ENCODE measurements at places on chromosomes 7 and 10.
A peak's percentile ranks its signal among the peaks of the same experiment; 100 is the strongest.

DNA sequence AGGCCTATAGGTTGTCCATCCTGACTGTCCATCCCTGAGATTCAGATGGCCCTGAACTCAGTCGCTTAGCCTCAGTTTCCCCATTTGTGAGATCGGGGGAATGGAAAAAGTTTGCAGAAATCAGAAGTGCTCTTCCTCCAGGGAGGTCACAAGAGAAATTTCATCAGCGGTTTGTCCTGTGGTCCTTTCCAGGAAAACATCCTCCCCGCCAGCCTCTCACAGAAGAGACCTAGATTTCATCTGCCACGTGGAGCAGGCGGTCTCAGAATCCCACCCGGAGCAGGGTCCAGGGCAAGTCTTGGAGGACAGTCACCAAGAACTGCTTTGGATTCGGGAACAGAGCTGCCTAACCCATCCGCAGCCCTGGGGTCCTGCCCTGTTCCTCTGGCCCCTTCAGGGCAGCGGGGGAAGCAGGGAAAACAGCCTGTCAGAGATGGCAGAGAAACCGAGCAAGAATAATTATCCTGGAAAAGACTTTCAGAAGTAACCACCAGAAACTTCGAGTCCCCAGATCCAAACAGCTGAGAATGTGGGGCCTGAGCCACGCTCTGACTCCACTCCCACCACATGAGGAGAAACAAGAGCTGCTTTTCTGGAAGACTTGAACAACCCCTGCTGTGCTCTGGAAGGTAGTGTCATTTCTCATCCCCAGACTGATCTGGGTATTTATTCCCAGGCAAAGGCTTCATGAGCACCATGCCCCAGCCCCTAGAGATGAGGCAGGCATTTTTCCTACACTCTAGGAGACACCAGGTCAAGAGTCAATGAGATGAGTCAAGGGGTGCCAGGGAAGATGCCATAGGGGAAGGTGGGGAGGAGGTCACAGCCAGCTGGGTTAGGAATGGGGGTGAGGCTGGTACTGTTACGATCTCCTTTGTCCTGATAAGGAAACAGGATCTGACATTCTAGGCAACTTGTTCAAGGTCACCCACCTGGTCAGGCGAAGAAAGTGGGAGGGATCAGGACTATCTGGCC lies 1.1 kb upstream of the TNS3 start:
- DNase-seq: no peak

- DNase-seq: no peak
Measured at GRCh38 chr10:104601166-104601565, 39.9 kb upstream of the SORCS3 start.

DNA sequence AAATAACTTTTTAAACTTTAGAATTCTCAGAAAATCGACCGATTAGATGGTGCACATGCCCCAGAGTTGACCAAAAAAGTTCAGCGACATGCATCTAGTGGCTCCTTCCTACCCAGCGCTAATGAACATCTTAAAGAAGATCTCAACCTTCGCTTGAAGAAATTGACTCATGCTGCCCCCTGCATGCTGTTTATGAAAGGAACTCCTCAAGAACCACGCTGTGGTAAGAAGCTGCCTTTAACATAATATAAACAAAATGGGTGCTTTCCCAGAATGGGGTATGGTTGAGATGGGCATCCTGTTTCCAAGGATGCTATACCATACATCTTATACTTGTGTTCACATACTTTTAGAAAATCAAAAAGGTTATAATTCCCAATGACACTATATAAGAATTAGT lies 24.6 kb downstream of the GLRX3 start:
- no peak for DNase-seq

- no peak for DNase-seq
Measured at GRCh38 chr10:123800821-123801220, 90.8 kb downstream of the CPXM2 start.

DNA sequence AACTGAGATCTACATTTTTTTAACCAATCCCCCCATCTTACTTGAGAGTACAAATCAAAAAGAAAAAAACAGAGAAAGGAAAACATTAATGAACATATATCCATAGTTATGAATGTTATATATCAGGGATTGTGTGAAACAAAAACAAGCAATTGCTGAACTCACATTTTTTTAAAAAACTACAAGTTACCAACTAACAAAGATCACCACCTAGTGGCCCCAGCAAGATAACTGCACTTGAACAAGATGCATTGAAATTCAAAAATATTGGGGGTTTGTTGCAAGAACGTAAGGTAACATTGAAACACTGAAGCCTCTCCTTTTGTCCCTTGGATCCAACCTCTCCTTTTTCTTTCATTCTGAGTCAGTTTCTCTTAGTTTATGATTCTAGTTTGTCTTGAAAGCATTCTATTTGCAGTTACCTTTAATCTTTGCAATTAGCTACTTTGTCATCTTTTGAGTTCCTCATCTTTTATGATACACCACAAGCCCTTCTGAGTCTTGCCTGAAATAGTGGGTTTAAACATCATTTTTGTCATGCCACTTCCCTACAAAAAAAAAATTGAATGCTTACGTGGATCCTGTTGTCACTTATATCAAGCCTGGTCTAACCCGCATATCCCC lies 87.3 kb upstream of the TES start:
- DNase-seq: no peak

- no peak for DNase-seq
Measured at GRCh38 chr10:75165684-75166622, 44.6 kb upstream of the VDAC2 start.

GRCh38 chr10:110393866-110394265 lies 89.1 kb upstream of the SMNDC1 start:
- DNase-seq: no peak

DNA sequence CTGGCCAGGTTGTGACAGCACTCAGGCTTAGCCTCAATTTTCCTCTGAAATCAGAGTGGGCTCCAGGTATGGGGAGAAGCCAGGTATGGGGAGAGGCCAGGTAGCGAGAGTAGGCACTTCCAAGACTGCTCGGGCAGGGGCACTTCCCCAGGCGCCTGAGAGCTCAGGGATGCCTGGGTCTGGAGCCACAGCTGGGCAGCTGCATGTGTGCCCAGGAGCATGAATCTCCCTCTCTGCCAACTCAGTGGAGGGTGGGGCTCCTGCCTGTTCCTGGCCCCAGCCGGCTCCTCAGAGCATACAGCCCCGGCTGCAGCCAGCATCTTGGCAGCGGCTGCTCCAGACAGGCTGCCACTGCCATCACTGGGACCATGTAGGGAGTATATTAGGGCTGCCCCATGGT lies 313.9 kb downstream of the AUTS2 start:
- DNase-seq: no peak

DNA sequence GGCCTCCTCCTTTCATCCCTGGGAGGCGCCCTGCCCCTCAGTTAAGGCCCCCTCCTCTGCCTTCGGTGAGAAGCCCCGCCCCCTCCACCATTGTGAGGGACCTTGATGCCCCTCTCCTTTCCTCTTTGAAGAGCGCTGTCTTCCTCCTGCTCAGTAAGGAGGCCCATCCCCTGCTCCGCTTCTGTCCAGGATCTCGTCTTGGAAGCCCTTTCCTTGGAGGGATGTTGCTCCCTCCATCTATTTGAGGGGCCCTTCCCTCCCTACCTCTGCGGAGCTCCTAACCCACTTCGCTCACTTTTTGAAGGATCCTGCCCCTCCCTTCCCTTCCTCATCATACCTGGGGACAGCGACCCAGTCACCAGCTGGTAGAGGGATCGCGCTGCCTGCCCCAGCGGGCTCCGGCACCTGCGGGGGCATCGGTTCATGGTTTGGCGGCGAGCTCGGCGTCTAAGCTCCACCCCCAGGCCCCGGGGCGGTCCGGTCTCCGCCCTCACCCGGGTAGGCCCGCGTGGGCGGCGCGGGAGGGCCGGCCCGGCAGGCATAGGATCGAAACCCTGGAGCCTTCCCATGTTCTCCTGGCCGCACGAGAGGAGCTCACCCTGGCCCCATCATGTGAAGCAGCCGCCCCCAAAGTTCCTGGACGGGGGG lies 4.1 kb downstream of the KCNIP2 start:
- DNase-seq: peak; percentile 50

DNA sequence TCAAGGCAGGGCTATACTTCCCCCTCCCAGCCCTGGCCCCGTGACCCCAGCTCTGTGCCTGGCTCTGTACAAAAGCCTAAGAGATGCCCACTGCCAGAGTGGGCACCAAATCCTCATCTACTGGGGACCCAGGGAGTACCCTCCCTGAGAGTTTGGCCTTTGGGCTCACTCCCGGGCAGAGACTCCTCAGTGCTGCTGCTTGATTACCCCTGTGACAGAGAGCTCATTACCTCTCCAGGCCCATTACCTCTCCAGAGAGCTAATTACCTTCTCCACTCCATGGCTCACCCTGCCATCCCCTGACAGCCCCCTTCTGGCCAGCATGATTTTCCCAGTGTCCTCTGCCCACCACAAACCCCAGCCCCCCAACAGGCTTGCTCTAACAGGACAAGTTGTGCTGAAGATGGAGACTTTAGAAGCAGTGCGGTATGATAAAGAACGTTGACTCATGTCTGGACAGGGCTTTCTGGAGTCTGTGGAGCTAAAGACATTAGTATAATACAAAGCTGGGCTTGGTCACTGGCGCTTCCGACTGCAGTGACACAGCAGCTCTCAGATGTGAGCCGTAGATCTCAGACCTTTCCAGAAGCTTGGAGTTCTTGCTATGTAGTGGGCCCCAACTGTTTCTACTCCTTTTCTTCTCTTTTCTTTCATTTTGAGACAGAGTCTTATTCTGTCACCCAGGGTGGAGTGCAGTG lies 111.3 kb upstream of the KCTD7 start:
- no peak for DNase-seq

- no peak for DNase-seq
Measured at GRCh38 chr7:54339073-54339472, 203.1 kb upstream of the VSTM2A start.

- peak; percentile 71 for DNase-seq
Measured at GRCh38 chr7:101126651-101127459, at the start of gene SERPINE1. Gene SERPINE1 (plus strand): TSS chr7:101127104. CDS start chr7:101128394, 1,290 bp downstream.

DNA sequence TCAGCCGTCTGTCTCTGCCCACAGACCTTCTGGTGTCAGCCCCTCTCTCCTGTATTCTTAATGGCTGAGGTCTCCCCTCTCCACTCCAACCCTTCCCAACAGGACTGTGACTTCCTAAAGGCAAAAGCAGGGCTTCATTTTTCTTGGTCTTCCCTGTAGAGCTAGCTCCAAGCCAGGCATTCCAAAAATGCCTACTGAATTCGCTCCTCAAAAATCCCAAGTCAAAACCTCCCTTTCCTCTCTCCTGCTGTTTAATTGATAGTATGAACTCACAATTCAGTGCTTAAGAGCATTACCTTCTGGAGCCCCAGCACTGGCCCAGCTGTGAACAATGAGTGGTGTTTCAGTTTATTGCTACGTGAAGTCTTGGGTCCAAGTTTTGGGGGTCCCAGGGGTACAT lies 628.4 kb downstream of the PARD3 start:
- DNase-seq: no peak

DNA sequence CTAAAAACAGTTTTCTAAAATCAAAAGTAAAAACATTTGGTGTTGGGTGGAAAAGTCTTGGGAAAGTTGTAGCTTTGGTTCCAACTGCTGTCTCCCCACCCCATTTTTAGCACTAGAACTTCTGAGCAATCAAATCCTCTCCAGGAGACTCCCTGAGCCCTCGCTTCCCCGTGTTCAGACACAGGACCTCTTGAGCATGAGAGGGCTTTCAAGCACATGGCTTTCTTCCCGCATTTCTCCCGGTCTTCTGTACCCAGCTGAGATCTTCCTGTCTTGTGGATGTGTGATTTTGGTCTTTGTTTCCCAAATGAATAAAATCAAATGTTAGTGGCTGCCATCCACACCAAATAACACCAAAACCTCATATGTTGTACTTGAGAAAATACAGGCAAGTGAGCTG lies 5.0 kb downstream of the CXCL12 start:
- DNase-seq: no peak

- no peak for DNase-seq
Measured at GRCh38 chr7:475951-476441, 43.6 kb downstream of the PDGFA start.

DNA sequence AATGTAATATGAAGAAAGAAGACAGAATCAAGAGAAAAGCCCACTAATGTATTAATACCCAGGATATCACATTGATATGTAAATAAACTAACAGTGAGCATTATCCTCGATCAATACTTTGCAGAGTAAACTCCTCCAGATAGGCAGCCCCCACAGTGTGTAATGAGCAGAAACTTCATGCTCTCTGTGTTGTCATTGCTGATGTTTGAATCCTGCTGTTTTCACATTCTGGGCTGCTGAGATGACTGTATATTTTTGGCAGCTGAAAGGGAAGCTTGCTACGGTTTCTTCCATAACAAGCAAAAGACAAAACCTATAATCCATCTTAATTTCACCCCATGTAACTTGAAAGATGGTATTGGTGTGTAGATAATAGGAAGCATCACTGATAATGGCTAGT lies 15.3 kb upstream of the THSD7A start:
- no peak for DNase-seq

DNA sequence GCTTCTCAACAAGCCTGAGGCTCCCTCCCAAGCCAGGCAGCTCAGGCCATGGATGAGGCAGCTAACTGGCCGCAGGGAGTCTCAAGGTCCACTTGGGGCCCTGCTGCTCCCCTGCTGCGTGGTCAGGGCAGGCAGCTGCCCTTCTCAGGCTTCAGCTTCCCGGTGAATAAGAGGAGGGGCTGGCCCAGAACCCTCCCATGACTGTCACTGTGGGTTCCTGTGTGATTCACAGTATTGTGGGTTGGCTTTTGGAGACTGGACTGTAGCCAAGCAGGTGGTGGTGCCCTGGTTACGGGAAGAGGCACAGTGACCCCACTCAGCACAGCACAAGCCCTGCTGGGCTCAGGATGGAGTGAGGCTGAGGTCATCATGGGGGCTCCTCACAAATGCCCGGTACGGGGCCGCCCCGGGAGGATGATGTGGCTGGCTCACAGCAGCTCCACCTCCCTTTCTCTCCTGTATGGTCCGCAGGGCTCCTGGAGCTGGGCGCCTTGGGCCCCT lies 189.8 kb downstream of the HECW1 start:
- no peak for DNase-seq

DNA sequence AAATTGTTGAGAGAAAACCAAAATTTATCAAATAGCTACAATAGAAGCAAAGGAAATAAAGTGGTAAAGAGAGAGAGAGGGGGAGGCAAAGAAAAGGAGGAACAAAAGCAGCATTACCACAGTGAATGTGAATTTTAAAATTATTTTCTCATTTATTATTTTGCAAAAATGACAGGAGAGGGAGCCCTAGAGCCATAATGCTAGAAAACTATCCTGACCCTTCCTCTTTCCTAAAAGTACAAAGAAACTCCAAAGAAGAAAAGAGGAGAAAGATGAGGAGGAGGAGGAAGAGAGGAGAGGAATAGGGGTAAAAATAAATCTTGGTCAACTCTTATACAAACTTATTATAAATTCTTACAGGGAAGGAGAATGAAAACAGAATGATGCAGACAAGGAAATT lies 921.5 kb downstream of the NRG3 start:
- no peak for DNase-seq

DNA sequence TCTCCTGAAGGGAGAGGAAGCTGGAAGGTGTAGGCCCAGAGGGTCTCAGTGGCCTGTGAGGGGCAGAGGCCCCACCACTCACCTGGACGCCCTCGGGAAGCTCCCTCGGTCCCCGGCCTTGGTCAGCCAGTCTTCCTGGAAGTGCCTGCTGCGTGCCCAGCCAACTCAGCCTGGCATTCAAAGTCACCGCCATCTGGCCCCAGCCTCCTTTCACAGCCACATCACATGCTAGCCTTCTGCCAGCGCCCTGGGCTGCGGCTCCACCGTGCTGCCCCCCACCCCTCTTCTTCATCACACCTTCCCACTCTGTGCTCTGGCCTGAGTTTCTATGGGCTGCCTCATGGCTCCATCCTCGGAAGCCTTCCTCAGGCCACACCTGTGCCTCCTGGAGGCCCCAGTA lies 98.0 kb downstream of the ZMIZ1 start:
- DNase-seq: no peak

All from CD4-positive, alpha-beta T cell treated with Interferon gamma for 1 hour (primary cell).